ENCODE measurements at places on chromosomes 11 and 22. TPM values are rescaled to one million over a fixed set of nuclear protein-coding genes. Genes with fewer than 3 reads are reported as not detected.

GRCh38 chr11:88861618-88862017, 204.2 kb downstream of the GRM5 start:
- no peak for DNase-seq

DNA sequence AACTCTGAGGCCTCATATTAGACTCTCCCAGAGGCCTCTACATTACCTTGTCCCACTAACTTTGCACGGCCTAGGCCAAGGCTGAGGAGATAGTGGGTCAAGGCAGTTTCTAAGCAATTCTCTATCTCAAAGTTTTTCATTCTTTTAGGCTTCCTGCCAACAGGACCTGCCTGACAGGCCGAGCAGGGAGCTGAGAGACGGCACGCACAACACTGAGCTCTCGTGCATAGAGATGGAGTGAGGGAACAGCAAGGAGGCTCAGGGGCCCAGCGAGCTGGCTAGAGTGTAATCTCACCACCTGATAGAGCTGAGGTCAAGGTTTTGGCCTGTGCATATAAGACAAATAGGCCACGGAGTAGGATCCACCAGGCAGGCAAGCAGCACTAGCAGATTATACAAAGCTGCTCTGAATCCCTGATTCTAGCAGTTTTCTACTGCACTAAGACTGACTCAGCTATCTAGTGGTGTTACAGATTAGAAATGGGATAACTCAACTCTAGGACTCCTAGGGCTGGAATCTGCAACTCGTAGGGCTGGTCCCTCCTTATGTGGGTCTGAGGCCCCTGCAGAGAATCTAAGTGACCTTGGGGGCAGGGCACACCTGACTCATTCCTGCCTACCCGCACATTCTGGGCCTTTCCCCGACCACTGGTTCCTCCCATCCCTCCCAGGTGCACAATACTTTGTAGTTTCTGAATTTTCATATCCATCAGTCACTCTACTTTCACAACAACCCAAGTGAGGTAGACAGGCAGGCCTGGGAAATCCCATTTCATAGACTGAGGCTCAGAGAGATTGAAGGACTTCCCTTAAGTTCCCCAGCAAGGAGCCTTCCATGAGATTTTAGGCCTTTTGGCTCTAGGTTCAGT, 1.7 kb downstream of the CYB5R2 start:
- DNase-seq: no peak

- no peak for DNase-seq
Measured at GRCh38 chr11:78081583-78081982, 1.9 kb upstream of the NDUFC2 start.

DNA sequence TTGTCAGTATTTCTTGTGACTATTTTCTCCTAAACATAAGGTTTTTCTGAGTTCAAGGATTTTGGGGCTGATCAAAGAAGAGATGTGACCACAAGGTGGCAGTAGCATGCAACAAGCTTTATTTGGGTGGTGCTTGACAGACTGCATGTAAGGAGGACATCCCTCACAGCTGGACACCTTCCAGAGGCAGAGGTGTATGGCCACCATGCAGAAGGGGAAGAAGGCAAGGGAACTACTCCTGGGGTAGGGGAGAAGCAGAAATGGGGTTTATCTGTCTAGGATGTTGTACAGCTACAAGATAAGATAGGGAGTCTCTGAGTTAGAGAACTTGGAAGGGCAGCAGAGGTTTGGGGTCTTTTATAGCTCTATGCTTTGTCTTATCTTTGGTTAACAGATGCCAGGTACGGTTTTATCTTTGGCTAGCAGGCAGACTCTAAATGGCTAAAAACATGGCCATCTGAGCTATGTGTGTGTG, 5.1 kb upstream of the BIRC2 start:
- peak; percentile 75 for DNase-seq

DNA sequence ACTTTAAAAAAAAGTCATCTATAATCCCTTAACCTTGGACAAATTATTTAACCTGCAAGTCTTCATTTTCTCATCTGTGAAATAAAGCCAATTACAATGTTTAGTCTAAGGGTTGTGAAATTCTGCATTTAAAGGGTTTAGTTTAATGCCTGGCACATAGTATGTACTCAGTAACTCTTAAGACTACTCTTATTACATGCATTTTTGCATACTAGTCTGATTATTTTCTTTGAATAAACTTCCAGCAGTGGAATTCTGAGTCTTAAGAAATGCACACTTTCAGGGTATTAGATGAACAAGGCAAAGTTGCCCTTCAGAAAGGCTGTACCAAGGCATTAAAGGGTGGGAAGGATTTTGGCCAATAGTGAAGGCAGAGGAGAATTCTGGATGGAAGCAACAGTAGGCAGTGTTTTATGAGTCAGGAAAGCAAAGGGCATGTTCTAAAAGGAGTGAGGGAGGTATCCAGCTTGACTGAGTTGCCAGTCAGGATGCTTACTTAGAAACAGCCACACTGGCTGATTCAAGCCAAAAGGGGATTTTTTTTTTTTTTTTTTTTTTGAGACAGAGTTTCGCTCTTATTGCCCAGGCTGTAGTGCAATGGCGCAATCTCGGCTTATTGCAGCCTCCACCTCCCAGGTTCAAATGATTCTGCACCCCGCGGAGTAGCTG, 50.5 kb downstream of the SWAP70 start:
- DNase-seq: no peak

ASPHD2 gene
- total RNA-seq: 11.1 TPM

DNA sequence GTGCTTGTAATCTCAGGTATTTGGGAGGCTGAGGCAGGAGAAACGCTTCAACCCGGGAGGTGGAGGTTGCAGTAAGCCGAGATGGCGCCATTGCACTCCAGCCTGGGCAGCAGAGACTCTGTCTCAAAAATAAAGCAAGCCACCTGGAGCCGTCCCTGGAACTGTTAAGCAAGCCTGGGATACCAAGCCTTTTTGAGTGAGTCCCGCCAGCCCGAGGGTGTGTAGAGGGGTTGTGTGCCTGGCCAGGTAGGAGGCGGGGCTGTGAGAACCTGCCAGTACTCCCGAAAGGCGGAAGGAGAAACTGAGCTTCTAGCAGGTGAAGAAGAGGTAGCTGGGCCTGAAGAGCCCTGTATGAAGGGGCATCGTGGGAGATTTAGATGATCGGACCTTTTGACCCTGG, 52.4 kb downstream of the TRIOBP start:
- DNase-seq: no peak

DNA sequence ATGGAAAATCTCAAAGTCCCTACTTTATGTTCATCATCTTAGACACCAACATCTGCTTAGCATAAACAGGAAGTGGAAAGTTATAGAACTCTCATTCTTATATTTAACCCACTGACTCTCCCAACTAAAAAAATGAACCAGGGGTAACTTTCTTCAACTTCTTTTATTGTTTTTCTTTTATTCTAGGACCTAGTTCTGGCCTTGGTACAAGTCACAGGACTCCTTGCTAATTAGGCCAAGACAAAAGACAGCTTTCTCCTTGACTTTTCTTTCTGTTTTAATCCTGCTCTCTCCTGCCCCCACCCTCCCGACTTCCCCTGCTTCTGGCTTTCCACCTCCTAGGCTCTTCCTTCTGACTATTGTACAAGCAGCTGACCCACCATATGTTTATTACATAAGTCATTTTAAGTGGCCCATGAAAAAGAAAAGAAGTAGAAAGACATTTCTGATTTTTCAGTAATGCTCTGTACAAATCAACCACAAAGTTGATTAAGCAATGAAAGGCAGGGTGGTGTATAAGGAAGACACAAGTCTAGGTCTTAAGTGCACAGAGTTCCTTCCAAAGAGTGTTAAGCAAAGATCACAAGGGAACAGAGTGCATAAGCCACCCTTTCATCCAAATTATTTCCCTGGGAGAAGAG, 18.3 kb downstream of the JAML start:
- no peak for DNase-seq

DNA sequence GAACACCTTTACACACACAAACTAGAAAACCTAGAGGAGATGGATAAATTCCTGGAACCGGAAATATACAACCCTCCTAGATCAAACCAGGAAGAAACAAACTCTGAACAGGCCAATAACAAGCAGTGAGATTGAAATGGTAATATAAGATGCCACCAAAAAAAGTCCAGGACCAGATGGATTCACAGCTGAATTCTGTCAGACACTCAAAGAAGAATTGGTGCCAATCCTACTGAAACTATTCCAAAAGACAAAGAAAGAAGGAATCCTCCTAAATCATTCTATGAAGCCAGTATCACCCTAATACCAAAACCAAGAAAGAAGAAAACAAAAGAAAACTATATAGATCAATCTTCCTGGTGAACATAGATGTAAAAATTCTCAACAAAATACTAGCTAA, 33.9 kb downstream of the PIWIL3 start:
- no peak for DNase-seq

- DNase-seq: no peak
Measured at GRCh38 chr11:66119348-66120133, 49.5 kb downstream of the PACS1 start.

ARHGAP42 gene
- 33.3 TPM for total RNA-seq

CHRM1 gene
- total RNA-seq: not detected

KRTAP5-10 gene
- not detected for total RNA-seq

GRCh38 chr11:34180040-34180813, 74.8 kb downstream of the NAT10 start:
- DNase-seq: no peak

FAT3 gene
- total RNA-seq: 24.4 TPM

DNA sequence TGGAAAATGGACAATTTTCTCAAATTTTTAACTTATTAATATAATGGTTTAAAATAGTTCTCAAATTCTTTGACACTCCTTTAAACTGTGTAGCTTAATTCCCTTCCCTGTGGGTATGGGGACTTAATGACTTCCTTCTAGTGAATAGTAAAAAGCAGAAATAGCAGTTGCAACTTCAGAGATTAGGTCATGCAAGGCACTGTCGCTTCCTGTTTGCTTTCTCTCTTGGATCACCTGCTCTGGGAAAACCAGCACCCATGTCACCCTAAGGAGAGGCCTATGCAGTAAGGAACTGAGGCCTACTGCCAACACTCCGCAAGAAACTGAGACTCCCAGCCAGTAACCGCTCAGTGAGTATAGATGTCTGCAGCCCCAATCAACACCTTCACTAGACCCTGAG, 5.5 kb upstream of the PANX3 start:
- DNase-seq: no peak

DNA sequence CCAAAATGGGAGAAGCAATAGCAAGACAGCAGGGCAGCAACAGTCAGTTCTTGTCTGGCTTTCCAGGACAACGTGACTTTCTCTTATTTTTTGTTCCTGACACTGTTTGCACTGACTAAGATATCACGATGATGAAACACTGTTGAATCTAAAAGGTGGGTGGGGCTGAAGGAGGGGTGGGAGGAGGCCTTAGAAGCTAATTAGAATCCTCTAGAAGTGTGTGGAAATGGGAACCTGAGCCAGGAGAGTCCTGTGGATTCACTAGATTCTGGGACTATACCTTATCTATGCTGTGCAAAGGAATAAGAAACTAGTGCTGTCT, 300.3 kb downstream of the ST3GAL4 start:
- no peak for DNase-seq

TSGA10IP gene
- 1.9 TPM for total RNA-seq

- no peak for DNase-seq
Measured at GRCh38 chr11:100923555-100923954, 206.1 kb downstream of the PGR start.

DNA sequence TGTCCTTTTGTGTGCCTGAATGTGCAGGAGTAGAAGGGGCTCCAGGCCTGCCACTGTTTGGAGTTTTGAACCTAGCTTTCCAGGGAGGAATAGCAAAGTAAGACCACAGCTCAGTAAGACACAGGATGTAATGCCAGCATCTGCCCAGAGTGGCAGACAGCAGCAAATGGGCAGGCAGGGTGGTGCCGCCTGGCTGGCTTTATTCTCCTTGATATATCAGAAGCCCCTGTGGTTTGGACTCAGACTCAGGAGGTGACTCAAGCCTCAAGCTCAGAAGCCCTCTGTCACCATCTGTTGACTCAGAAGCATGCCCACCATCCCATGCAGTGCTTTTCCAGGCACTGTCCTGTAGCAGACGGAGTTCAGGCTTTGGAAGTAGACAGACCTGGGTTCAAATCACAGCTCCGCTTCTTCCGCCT, 72.7 kb upstream of the TTC12 start:
- DNase-seq: no peak

DNA sequence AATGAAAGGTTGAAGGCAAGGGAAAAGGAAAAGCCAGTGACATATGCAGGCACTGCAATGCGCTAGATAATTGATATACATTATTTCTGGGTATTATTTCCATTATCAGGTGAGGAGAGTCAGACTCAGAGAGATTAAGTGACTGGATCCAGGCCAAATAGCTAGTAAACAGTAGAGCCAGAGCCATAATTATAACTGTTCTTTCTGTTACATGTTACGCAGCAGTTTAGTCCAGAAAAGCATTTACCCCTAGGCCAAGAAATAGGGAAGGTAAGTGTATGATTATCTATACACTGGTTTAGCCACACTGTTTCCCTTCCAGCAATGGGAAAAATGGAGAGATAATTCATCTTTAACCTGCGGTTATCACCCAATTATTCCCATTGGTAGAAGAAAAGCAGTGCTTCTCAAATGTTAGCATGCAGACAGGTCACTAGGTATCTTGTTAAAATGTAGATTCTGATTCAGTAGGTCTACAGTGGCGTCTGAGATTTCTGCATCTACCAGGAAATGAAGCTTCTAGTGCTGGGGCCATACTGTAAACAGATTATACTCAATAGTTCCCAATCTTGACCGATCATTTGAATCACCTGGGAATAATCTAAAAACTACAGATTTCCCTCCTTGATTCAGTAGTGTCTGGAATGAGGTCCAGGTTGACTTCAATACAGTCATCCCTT, 69.4 kb downstream of the RBFOX2 start:
- no peak for DNase-seq
